ENCODE measurements at places on chromosomes 12 and 14. TPM values are rescaled to one million over a fixed set of nuclear protein-coding genes. Genes with fewer than 3 reads are reported as not detected.

LMO3 gene
- 7.1 TPM for total RNA-seq

SLC10A1 gene
- not detected for total RNA-seq

ANO4 gene
- 0.89 TPM for total RNA-seq

ACSS3 gene
- 18.5 TPM for total RNA-seq

ATL1 gene
- 2.8 TPM for total RNA-seq

KRT86 gene
- not detected for total RNA-seq

ZNF705A gene
- not detected for total RNA-seq

KRT83 gene
- total RNA-seq = not detected

NKX2-1 gene
- not detected for total RNA-seq

RNF212B gene
- not detected for total RNA-seq

AQP6 gene
- 0.15 TPM for total RNA-seq

NEUROD4 gene
- total RNA-seq = not detected

RIN3 gene
- total RNA-seq = 10.3 TPM

RHOJ gene
- 10.2 TPM for total RNA-seq

LDHB gene
- total RNA-seq = 1,103 TPM

FOXN4 gene
- not detected for total RNA-seq

LAG3 gene
- 1.0 TPM for total RNA-seq

PRIMA1 gene
- 11.7 TPM for total RNA-seq

P2RX2 gene
- not detected for total RNA-seq

HHIPL1 gene
- total RNA-seq = 3.4 TPM

REM2 gene
- total RNA-seq = not detected

PTCSC3 gene
- not detected for total RNA-seq

KRT72 gene
- total RNA-seq = not detected

MED6 gene
- total RNA-seq = 21.2 TPM

TAS2R30 gene
- total RNA-seq = 1.6 TPM

CGRRF1 gene
- 24.7 TPM for total RNA-seq

RNASE2 gene
- 5.5 TPM for total RNA-seq

GZMH gene
- total RNA-seq = 0.97 TPM

SRRM4 gene
- total RNA-seq = 0.85 TPM

ASPG gene
- total RNA-seq = 307 TPM

ALDH1L2 gene
- total RNA-seq = 5.6 TPM

LTB4R2 gene
- 2.1 TPM for total RNA-seq

ANG gene
- total RNA-seq = 7.9 TPM

FRS2 gene
- 38.6 TPM for total RNA-seq

GLIPR1L1 gene
- not detected for total RNA-seq

CCDC177 gene
- not detected for total RNA-seq

MFAP5 gene
- total RNA-seq = 44.5 TPM
